ENCODE measurements at places on chromosomes 1 and 21.

DNA sequence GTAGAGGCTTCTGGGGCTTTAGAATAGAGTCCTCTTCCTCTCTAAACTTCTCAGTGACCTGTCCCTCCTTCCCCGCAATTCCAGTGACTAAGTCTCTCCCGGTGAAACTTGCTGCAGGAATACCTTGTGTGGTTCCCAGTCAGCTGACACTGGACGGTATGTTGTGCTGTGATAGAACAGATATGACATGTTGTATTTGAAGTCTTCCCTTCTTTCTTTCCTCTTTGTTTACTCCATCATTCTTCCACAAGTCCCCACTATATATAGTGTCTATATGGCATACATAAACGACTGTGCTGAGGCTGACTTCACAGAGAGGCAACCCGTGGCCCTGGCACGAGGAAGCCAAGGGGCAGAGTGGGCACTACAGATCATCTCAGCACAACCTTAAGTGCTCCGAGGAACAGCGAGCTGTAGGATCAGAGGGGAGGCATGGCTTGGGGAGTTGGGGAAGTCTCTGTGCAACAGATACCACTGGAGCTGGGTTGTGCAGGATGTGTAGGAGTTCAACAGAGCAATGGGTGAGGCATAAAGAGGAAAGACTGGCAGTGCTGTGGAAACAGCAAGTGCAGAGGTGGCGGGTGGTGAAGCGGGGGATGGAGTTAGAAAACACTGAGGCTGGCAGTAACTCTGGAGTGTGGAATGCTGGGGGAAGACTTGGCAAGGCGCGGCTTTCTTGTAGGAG is 237.8 kb downstream of the TRABD2B start:
- no peak for DNase-seq

GRCh38 chr1:66761221-66761620 is 9.0 kb downstream of the DYNLT5 start:
- no peak for DNase-seq

DNA sequence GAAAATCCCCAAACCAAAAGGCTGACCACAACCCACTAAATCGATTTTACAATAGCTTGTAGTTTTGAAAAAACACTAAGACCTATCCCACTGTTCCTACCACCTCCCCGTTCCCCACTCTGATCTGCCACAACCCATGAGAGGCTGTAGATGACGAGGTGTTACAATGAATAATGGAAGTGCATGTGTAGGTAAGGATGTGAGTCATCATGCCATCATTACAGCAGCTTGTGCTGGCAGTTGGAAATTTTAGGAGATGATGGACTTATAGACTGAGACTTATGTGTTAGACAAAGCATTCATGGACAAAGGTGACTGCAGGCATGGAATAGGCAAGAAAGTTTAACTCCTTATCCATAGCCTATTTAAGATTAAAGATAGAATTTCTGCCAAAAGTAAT is 184.7 kb upstream of the CACYBP start:
- DNase-seq, result no peak

- DNase-seq, result no peak
Observed at GRCh38 chr1:26327956-26328362, 10.2 kb downstream of the CD52 start.

DNA sequence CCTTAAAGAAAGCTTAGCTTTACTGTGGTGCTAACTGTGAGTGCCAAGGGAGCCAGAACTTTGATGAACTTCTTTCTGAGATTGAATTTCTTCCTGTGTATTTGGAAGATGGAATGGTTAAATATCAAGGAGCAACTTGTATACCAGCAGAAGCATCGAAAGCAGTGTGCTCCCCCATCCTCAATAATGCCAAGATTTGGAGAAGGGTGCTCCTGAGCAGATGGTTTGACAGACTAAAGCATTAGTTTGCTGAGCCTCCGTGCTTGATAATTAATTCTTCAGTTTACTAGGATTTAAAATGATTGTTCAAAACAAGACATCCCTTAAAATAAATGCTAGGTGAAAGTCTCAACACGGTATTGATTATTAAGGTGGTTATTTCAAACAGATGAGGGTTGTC is 42.4 kb upstream of the AKT3 start:
- DNase-seq, result no peak

DNA sequence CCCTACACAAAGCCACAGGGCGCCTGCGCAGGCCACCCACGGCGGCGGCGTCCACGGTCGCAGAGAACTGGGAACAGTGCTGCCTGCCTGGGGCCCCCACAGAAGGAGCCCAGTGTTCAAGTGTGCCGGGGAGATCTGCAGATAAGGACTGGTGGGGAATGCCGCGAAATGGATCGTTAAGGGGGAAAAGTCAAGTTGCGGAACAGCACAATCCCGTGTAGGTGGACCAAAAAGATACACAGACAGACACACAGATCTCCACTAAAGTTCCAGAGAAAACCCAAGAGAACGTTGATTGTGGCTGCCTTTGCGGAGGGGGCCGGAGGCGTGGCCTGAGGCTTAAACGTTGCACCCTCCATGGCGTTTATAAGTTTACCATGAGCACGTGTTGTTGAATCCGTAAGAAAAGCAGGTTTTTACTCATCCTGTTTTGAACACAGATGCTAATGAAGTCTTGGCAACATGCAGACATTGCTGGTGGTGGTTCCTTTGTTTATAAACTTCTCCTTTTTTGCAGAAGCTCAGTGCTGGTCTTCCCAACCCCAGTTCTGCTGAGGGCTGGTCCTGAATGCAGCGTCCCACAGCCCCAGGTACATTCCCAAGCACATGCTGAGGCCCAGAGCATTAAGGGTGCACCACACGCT is 4.1 kb downstream of the SPATC1L start:
- DNase-seq, result no peak

- no peak for DNase-seq
Observed at GRCh38 chr1:81681114-81681513, 119.6 kb upstream of the ADGRL2 start.

GRCh38 chr1:86016076-86016759 is 140.4 kb downstream of the COL24A1 start:
- no peak for DNase-seq

DNA sequence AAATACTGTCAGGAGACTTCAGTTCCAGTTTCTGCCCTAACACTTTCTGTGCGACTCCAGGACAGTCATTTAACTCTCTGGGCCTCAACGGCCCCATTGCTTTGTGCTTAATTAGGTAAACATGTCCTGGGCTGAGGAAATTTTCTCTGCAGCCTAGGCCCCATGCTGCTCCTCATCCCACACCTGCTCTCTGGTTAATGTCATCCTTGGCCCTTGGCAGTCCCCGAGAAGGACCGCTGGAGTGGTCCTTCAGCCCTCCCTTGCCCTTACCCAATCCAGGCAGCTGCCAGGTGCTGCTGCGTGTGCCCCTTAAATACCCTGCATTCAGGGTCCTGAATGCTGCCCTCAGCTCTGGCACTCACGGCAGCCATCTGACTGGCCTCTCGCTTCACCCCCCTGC is 18.7 kb downstream of the UBL4B start:
- no peak for DNase-seq

DNA sequence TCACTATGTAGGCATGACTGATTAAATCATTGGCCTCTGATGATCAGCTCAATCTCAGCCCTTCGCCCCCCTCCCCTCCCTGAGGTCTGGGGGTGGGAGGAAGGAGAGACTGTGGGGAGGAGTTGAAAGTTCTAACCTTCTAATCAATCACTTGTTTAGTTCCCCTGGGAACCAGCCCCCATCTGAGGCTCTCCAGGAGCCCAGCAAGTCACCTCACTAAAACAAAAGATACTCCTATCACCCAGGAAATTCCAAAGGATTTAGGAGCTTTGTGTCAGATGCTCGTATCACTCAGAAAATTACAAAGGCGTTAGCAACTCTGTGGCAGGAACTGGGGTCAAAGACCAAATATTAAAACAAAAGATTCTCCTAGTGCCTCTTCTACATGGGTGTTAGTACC is 21.6 kb downstream of the SYF2 start:
- no peak for DNase-seq

- no peak for DNase-seq
Observed at GRCh38 chr1:64653466-64653865, 91.4 kb upstream of the RAVER2 start.

GRCh38 chr1:182615468-182616129 is 11.4 kb upstream of the RGS16 start:
- DNase-seq, result peak; percentile 44
